ENCODE measurements at places on chromosomes 13 and 19.

GRCh38 chr13:104318121-104318520 lies 1251.9 kb upstream of the SLC10A2 start:
- DNase-seq, result peak; percentile 46

- DNase-seq, result no peak
These were observed 1139.7 kb upstream of the SPRY2 start for GRCh38 chr13:81480634-81481033.

GRCh38 chr13:100917011-100917410 lies 242.4 kb upstream of the TMTC4 start:
- no peak for DNase-seq

DNA sequence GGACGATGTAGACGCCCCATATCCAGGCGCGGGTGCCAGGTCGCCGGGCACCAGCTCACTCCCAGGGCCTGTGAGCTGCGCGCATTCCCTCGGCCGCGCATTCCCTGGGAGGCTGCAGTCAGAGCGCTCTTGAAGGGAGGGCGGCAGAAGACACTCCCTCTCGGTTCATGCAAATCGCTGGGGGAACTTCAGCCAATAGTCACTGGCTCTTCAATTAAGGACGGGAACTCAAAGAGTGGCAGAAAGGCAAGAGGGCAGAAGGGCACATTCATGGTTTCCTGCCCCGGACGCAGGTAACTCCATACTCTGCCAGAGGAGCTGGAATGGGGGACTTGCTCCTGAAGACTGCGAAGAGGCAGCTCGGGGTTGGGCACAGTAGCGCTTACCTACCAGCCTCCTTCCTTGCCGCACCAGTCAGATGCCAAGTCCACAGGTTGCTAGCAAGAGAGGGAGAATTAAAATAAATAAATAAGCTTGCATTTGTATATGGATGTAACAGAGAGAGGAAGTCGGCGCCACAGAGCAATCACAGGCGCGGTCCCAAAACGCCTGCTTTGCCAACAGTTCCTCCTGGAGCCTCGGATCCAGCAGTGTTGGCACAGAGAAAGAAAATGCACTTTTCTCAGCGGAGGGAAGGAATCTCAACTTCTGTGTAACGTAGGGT lies 459 bp downstream of the PCDH20 start:
- DNase-seq, result peak; percentile 93

GRCh38 chr19:4380254-4380727 lies 20.1 kb downstream of the SH3GL1 start:
- DNase-seq, result no peak

DNA sequence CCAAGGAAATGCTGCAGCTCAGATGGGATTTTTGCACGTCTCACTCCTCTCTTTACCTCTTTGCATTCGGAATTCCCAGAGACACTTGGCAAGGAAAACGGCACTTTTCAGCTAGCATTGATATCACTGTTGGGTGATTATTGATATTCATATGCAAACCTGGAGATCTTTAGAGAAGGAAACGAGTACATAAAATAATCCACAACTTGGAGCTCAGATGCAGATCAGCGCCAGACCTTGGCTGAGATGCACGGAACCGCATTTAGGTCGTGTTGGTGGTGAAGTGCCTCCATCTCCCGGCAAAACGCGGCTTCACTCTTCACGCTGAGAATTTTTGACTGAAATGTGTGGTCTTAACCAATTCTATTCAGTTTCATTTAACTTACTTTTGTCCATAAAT lies 77.2 kb upstream of the ARHGEF7 start:
- no peak for DNase-seq

GRCh38 chr13:109204657-109205056 lies 575.2 kb downstream of the MYO16 start:
- no peak for DNase-seq

DNA sequence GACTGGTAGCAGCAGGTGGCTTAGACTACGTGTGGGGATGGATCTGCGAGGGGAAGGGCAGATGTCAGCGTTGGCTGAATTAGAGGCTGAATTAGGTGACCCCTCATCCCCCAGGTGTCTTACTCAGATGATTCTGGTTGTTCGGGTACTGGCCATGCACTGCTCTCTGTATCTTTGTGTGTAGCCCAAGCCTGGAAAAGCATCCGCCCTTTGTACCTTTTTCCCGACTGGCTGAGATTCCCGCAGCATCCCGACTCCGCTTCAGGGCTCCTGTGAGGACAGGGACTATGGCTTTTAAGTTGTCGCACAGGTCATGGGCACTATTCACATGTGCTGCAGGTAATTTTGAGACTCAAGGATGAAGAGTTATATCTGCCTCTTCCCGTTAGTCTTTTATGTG lies 7.2 kb downstream of the TFDP1 start:
- DNase-seq, result no peak

GRCh38 chr13:28805193-28805819 lies 14.8 kb upstream of the MTUS2 start:
- peak; percentile 21 for DNase-seq

- no peak for DNase-seq
These were observed 44.9 kb upstream of the USPL1 start for GRCh38 chr13:30572859-30573275.

DNA sequence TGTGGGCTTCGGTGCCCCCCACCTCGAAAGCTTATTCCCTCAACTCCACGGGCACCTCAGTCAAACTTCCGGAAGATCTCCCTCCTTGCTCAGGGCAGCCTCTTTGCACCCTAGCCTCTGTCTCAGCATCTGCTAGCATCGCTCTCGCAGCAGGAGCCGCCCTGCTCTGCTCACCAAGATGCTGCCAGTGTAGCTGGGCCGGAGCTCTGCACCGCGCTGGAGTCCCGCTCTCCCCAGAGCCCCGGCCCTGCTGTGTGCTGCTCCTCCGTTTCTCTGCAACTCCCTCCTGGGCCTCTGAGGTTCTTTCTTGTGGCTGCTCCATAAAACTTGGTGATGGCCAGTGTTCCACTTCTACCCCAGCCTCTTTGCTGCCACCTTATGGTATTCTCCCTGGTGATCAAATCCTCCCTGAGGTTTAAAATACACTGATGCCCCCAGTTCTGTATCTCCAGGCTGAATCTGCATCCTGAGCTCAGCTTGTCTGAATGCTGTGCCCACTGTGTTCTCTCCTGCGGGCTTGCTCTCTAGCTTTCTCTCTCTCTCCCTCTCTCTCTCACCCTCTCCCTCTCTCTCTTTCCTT lies 198.0 kb downstream of the UQCRFS1 start:
- DNase-seq, result no peak

- DNase-seq, result no peak
These were observed 21.3 kb downstream of the ARHGEF1 start for GRCh38 chr19:41904118-41904870.

DNA sequence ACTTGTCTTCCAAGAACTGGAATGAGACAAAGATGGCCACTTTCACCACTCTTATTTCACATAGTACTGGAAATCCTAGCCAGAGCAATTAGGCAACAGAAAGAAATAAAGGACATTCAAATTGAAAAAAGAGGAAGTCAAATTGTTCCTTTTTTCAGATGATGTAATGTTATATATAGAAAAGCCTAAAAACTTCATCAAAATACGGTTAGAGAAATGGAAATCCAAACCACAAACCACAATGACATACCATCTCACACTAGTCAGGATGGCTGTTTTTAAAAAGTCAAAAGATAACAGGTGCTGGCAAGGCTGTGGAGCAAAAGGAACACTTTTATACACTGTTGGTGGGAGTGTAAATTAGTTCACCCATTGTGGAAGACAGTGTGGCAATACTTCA lies 113.3 kb upstream of the SPRY2 start:
- DNase-seq, result no peak

DNA sequence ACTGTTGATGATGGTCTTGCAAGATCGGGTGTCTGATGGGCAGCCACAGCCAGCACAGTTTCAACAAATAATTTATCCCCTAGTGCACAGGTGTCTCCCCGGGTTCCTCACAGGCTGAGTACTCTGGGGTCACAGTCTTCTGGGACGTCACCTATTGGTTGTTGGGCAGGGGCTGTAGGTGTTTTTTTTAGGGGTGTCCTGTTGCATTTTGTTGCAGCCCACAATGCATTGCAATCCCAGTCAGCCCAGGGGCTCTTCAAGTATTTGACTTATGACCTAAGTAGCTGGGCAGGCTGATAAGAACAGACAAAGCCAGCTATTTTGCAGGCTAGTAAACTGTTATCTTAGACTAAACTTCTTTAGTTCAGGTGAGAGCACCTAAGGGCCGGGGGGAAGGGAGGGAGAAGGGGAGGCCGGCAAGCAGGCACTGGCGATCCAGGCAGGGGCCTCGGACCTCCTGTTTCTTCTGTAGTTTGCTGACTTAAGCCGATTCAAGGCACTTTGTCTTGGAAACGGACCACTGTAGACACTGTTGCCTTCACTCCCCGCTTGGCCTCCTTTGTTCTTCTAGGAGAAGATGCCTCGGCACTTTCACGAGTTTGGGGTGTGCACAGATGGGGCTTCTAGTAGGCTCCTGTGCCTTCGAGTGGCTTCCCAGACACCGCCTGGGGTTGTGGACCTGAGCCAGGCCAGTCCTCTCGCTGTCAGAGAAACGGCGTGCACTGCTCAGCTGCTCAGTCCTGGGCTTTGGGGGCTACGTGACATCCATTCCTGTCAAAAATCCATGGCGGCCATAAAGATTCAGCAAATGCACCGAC lies 33.9 kb upstream of the GRTP1 start:
- no peak for DNase-seq

DNA sequence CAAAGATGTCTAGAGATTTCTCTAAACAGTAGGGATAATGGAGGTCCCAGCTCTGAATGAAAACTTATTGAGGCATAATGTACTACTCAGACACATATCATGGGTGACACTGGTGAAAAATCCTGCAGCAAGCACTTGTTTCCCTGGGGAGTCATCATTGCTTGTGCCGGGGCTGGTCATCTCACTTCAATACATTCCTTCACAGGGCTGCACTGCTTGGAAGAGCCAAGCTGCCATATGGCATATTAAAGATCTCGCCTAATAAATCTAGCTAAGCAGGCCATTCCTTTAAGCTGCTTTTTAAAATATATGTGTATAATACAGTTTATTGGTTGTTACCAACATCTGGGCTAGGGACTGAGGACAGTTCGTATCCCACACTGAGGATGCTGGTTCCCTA lies 332.2 kb upstream of the GPC6 start:
- DNase-seq, result peak; percentile 80

All from NCI-H524 (cell line).